ENCODE measurements at places on chromosomes 2 and 18. TPM values are rescaled to one million over a fixed set of nuclear protein-coding genes. Genes with fewer than 3 reads are reported as not detected.
A peak's percentile ranks its signal among the peaks of the same experiment; 100 is the strongest.

GRCh38 chr2:230881840-230882239 lies 17.1 kb downstream of the ITM2C start:
- no peak for DNase-seq

DNA sequence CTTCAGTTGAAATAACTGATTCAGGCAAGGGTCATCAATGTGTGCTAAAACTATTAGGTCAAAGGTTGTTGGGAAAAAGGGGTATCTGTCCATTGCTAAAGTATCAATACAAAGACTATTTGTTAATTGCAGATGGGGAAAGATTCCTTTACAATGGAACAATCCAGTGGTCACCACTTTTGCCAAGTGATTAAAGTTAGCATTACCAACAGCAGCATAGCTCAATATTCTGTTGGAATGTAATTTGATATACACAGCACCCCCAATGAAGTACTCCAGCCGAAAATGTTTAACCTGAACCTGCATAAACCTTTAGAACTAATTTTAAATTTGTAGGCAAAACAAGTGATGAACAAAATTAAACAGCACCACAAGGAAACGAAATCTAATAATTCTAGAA lies 191.0 kb downstream of the TCF4 start:
- no peak for DNase-seq

CD8B2 gene
- total RNA-seq = not detected

DNA sequence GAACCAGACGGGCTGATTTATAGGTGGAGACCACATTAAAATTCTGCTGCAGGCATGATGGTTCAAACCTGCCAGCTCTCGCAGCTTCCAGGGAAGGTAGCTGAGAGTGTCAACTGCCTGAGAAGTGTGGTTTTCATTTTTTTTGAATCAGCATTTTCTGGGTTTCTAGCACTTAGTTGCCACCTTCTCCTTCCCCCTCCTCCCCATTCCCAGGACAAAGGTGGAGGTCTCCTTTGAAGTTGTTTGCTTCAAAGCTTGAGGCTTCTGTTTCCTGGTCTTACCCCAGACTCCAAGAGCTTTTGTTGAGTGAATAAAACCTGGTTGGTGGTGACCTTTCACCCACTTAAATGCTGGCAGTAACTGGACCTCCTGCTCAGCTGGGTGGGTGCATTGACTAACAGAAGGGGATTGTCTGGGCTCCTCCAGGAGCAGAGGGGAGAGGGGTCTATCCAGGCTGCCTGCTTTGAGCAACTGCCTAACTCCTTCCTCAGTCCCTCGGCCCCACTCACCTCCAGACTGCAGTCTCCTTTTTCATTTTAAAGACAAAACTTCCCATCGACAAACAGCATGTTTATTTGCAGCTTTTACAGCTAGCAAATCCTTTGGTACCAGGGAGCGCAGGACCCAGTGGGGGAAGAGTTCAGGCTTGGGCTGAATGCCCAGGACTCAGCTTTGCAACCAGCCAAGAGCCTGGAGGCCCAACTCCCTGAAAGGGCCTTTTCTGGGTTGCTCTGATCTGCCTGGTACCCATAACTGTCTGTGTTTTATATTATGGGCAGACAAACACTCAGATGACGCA lies 3.5 kb downstream of the RHOB start:
- DNase-seq = peak; percentile 75

KCNIP3 gene
- total RNA-seq = 0.71 TPM

DNA sequence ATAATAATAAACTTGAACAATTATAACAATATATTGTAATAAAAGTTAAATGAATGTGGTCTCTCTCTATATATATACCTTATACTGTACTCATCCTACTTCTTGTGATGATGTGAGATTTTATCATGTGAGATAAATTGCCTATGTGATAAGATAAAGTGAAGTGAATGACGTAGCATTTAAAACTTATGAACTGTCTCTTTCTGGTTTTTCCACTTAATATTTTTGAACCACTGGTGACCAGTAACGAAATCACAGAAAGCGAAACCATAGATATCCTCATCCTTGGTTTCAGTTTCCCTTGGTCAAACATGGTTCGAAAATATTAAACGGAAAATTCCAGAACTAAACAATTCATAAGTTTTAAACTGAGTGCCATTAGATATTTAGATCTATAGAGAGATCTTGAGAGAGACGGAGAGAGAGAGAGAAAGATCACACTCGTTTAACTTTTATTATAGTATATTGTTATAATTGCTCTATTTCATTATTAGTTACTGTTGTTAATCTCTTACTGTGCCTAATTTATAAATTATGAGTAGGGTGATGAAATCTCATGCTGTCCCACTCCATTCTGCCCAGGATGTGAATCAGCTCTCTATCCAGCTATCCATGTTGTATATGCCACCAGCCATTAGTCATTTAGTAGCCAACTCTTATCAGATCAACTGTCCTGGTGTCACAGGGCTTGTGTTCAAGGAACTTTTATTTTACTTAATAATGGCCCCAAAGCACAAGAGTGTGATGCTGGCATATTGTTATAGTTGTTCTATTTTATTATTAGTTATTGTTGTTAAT lies 156.8 kb downstream of the THADA start:
- no peak for DNase-seq

GRCh38 chr2:84299211-84299775 lies 159.8 kb downstream of the SUCLG1 start:
- no peak for DNase-seq
